ENCODE measurements at places on chromosomes 3 and 15. TPM values are rescaled to one million over a fixed set of nuclear protein-coding genes. Genes with fewer than 3 reads are reported as not detected.

DNA sequence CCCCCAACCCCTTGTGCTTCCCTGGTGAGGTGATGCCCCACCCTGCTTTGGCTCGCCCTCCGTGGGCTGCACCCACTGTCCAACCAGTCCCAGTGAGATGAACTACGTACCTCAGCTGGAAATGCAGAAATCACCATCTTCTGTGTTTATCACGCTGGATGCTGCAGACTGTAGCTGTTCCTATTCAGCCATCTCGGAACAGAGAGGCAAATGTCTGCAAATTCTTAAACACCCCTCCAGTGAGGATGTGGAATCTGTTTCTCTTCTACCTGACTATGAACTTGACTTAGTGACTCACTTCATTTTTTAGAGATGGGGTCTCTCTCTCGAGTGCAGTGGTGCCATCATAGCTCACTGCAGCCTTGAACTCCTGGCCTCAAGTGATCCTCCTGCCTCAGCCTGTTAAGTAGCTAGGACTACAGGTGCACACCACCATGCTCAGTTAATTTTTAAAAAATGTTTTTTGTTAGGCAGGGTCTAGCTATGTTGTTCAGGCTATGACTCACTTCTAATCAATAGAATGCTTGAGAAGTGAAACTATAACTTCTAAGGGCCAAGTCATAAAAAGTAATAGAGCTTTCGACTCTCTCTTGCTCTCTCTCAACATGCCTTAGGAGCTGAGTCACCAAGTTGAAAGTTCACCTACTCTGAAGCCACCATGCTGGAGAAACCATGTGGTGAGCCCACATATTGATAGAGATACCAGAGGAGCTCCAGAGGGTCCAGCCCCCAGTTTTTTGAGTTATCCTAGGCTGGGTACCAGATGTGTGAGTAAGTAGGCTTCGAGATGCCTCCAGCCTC lies 11.5 kb upstream of the PARP14 start:
- DNase-seq = no peak

DNA sequence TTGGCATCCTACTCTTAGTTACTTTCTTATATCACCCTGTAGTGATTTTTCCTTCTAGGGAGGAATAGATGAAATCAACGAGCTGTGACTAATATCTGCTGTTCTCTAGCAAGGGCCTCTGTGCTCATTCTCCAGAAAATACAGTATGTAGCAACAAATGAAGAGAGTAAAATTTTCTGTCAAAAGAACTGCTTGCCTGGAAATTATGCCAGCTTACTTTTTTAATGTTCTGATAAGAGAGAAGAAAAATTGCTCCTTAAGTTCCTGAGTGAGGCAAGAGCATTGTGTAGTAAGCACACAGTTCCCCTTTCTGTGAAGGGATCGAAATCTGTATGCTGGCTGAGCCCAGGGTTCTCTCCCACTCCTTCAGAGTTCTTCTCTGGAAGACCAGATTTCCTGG lies 51.4 kb upstream of the GK5 start:
- DNase-seq = no peak

- no peak for DNase-seq
Observed at GRCh38 chr3:47782446-47783308, 984 bp upstream of the SMARCC1 start.

Gene RLBP1
- not detected for total RNA-seq

All from tibial nerve (tissue), 4 donors.